GM12892 (cell line): ENCODE measurements at places on chromosomes 11 and 22.

- DNase-seq: no peak
These were observed 45.2 kb upstream of the LIPT2 start for GRCh38 chr11:74538680-74539079.

- no peak for DNase-seq
These were observed 751 bp downstream of the MS4A10 start for GRCh38 chr11:60785806-60786361.

DNA sequence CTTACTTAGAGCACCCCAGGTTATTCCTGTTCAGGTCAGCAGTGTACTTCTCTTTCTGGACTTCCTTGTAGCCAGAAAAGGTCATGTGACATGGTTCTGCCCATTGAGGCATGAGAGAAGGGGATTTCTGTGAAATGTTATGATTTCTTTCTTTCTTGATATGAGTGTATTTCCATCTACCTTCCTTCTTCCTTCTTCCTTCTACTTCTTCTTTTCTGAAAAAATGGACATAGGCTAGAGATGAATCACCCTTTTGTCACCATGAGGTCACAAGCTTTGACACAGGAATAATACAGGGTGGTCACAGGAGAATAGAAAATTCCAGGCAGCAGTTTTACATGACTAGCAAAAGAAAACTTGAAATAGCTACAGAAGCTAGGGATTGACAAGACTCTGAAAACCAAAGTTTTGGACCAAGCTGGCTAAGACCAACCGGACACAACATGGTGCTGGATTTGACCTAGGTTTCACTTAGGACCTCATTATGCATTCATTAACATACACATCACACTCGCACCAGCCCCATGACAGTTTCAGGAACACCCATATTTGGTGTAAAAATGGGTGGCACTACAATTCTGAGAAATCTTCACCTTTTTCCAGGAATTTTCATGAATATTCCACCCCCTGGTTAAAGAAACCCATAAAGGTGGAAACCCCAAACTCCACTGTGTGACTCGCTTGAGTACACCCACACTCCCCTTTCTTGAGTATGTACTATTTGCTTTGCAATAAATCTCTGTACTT lies 21.2 kb upstream of the MAP6 start:
- DNase-seq: no peak

DNA sequence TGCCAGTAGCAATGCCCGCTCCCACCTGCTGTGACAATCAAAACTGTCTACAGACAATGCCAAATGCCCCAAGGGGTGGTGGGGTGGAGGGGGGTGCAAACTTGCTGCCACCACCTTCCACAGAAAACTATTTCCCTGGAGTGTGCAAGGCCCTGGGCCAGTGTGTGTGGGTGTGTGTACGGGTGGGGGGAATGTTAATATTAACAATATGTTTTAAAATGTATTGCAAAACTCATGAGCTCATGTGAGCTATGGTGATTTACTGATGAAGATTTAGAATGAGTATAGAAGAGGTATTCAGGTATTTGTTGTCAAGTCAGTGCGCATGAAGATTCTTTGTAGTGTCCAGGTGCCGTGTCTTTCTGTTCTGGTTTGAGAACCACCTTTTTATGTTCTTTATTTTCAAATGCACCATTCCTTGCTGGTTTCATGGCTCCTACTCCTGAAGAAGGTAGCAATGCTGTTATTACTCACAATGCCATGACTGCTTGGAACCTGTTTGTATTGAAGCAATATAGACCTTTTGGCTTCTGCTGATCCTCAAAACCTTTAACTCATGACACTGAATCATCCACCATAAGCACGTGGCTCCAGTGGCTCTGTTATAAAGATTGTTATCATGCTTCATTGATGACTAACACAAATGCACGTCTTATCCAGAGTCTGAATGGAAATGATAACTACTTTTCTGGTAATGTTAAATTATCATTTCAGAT lies 29.9 kb upstream of the AQP11 start:
- DNase-seq: no peak

DNA sequence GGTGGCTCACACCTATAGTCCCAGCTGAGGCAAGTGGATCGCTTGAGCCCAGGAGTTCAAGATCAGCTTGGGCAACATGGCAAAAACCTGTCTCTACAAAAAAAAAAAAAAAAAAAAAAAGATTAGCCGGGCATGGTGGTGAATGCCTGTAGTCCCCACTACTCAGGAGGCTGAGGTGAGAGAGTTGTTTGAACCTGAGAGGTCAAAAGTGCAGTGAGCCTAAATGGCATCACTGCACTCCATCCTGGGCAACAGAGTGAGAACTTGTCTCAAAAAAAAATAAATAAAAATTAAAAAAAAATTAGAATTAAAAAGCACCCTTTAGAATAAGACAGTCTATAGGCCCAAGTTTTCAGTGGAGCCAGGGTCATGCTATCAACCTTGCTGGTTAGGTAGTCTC lies 95.5 kb downstream of the PDHX start:
- DNase-seq: no peak

DNA sequence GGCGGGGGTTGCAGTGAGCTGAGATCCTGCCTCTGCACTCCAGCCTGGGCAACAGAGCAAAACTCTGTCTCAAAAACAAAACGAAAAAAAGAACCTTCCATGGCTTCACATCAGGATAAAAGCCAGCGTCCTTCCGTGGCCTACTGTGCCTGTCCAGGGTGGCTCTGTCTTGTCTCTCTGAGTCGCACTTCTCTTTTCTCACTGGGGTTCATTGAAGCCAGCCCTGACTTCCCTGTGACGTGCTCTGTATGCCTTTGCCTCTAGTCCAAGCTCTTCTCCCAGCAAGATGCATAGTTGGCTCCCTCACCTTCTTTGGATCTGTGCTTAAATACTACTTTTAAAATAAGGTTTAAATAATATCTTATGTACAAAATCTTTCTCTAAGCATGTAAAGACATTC lies 11.6 kb downstream of the ATXN10 start:
- DNase-seq: no peak

GRCh38 chr22:38034884-38035529 lies 22.2 kb upstream of the PICK1 start:
- DNase-seq: no peak

GRCh38 chr11:100984668-100985067 lies 144.9 kb downstream of the PGR start:
- DNase-seq: no peak

DNA sequence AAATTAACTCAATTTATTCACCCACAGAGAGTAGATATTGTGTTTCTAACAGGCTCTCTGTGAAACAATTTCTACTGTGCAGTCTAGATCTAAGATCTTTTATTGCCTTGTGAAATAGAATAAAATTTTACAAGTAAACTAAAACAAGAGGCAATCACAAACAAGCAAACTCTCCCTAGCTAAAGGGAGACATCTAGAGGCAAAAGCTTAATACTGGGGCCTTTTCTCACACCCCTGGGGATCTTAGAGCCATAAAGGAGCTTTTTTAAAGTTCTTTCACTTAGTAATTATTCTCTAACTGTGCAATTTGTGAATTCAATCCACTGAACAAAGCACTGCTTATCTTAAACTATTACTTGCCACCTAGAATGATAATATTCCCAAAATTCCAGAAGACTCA lies 19.7 kb downstream of the ALG9 start:
- no peak for DNase-seq

- DNase-seq: no peak
These were observed 229.9 kb upstream of the PITPNB start for GRCh38 chr22:28148816-28149465.

- no peak for DNase-seq
These were observed 24.4 kb downstream of the UPB1 start for GRCh38 chr22:24519496-24519895.

GRCh38 chr22:50563413-50564160 lies 868 bp upstream of the SYCE3 start:
- DNase-seq: no peak
